ENCODE measurements at places on chromosomes 11 and 22.

- no peak for DNase-seq
Observed at GRCh38 chr22:47310601-47311000, 548.2 kb downstream of the TBC1D22A start.

DNA sequence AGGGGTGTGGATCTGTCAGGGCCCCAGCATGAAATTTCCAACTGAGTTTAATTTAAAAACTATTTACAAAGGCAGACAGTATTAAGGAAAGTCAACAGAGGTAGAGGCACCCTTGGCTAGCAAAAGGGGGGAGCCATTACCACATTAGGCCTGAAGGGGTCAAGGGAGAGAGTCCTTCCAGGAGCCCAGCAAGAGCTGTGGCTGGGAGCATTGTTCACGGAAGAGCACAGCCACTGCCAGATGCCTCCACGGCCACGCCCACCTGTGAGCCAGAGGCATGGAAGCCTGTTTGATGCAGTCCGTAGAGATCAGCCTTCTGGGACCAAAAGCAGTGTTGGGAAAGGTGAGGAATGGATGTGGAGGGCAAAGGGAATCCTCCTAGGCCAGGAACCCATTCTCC, 102.6 kb downstream of the GALNT18 start:
- no peak for DNase-seq

- DNase-seq: no peak
Observed at GRCh38 chr11:12046636-12047236, 38.3 kb upstream of the DKK3 start.

DNA sequence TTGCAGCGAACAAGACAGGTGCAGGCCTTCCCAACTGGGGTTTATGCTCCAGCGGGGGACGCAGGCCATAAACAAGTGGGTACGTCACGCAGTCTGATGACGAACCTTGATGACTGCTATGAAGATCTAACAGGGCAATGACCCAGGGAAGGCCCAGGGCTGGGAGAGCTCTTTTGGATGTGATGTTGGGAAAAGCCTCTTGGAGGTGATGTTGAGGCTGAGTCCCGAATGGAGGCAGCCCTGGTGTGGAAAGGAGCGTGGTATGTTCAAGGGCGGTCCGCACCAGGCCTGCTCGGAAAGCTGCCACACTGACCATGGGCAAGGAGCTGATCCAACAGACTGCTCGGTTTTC, 5.8 kb downstream of the FADS2 start:
- no peak for DNase-seq

DNA sequence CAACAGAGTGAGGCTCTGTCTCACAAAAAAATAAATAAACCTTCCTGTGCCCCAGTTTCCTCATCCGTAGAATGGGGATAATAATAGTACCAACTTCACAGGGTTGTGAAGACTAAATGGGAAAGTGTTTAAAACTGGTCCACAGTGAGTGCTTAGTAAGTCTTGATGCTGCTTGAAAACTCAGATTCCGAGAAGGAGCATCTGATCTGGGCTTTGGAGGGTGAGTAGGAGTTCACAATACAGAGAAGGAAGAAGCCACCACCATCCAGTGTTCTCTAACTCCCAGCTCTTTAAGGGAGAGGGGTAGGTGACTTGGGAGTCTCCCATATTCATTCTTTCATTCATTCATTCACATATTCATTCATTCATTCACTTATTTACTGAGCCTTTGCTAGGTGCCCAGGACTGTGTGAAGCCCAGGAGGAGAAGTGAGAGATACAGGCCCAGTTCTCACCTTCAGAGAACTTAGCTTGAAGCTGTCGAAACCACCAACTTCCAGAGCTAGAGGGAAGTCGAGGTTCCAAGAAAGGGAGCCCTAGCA, 17.7 kb downstream of the CYTH4 start:
- DNase-seq: no peak

DNA sequence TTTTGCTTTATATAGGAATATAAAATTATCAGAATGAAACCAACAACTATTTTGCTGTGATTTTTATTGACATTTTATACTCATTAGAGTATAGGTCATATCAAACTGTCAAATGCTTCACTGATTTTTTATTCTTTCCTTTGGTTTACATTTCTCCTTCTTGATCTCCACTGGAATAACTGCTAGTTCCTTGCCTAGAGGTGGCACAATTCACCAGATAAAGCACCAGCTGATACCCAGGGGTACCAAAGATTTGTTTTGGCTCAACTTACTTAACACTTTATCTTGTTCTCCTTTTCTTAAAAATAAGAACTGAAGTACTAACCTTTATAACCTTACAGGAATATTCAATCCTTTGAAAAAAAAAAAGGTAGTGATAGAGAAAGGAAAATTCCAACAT, 725.1 kb upstream of the CHORDC1 start:
- no peak for DNase-seq

DNA sequence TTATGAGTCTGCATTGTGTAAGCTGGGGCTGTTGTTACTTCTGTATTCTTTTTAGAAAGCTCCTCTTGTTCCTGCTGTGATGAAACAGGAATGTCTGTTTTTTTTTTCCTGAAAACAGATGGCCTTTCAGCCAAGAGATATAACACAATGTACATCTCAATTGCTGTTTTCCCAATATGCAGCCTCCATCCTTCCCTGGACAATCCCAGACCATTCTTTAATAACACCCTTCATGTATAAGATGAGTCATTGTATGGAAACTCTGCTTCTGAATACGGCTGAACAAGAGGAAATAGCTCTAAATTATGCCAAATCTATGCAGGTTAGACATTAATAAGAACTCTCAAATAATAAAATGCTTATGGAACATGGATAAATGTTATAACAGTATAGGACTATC, 60.2 kb upstream of the LRRC4C start:
- DNase-seq: no peak

GRCh38 chr11:13672576-13673210, 4.2 kb downstream of the FAR1 start:
- no peak for DNase-seq

- DNase-seq: no peak
Observed at GRCh38 chr22:44394246-44395117, 81.7 kb upstream of the SHISAL1 start.

GRCh38 chr11:61539006-61539405, 30.5 kb downstream of the LRRC10B start:
- DNase-seq: no peak

- DNase-seq: no peak
Observed at GRCh38 chr11:64342869-64343745, 3.1 kb downstream of the CCDC88B start.
